CD4-positive, alpha-beta T cell treated with Interleukin-15 for 4 hours (primary cell): ENCODE measurements at places on chromosomes 5 and 9.

- no peak for DNase-seq
Observed at GRCh38 chr9:96245399-96245798, 56.6 kb downstream of the HSD17B3 start.

DNA sequence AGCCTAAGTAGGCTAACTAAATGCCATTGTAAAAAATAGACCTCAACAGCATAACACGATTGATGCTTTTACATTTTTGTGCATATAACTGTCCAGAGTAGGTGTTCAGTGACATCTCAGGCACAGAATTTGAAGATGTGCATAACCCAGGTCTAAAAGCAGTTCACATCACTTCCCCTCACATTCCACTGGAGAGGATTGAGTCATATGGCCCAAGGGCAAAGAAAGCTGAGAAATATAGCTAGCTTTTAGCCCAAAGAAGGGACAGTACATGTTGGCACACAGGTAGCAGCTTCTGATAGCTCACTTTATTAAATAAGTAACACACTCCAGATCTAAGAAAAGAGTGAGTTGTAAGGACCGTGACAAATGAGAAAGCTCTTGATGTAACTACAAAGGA, 2259.5 kb upstream of the WWC1 start:
- DNase-seq, result no peak

DNA sequence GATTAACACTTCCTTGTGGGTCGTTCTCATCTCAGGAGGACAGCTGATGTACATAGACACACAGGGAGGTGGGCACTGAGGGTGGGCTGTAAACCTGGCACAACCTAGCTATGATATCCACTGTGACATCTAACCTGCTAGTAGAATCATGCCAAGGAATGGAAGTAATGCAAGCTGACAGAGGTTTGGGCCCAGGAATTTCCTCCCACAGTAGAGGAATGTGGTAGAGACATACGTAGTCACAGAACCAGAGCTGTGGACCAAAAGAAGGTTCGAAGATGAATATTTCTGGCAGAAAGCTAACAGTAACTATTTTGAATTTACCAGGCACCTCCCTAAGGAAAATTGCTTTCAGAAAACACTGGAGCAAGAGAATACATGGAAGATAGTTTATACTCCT, 15.2 kb upstream of the DNAJC25 start:
- DNase-seq, result no peak

GRCh38 chr9:88953381-88954029, 37.8 kb upstream of the S1PR3 start:
- DNase-seq, result no peak

- DNase-seq, result no peak
Observed at GRCh38 chr9:134642385-134643181, 980 bp downstream of the COL5A1 start.

- DNase-seq, result no peak
Observed at GRCh38 chr5:61435368-61435767, 103.3 kb downstream of the ZSWIM6 start.

- DNase-seq, result no peak
Observed at GRCh38 chr9:3189113-3189861, 336.5 kb downstream of the RFX3 start.

DNA sequence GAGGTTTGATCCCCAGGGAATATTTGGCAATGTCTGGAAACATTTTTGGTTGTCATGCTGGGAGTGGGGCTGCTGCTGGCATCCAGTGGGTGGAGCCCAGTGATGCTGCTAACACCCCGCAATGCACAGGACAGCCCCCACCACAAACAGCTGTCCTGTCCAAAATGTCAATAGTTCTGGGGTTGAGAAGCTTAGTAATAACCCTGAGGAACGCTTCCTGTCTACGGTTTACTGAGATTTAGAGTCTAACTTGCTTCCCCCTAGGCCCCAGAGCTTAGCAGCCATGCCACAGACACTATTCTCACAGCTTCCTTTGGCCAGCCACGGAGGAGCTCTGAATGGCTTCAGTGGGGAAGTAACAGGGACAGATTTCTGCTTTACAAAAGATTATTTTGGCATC, 66.5 kb downstream of the MSX2 start:
- no peak for DNase-seq

DNA sequence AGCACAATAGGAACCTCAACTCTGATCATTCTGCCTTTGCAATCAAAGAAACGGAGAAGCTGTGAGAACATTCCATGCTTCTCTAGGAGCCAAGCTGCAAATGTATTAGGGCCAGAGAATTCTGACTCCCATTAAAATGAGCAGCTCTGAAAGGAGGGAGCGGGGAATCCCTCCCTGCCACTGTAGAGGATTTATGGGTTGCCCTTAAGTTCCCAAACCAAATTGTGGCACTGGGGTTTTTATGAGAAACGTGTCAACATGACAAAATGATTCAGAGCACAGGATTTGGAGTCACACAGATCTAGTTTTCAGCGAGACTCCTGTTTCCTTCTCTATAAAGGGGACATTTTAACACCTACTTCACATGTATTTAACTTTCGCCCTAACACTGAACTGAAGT, 1.8 kb downstream of the IL6ST start:
- no peak for DNase-seq

DNA sequence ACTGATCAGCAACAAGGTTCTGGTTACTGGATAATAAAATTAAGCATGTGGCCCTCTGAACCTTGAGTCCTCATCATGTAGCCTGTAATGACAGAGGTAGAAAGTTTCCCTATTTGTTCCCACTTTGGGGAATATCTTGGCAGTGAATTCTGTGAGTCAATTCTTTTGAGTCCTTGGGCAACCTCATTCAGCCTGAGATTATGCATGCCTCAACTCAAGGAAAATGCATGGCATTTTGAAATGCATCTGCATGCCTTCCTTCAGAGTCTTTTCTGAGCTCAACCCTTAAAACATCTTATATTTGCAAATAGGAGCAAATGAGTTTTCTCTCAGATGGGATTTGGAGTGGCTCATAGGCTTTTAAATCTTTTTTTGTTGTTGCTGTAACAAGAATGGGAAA, 218.1 kb upstream of the CD180 start:
- no peak for DNase-seq

DNA sequence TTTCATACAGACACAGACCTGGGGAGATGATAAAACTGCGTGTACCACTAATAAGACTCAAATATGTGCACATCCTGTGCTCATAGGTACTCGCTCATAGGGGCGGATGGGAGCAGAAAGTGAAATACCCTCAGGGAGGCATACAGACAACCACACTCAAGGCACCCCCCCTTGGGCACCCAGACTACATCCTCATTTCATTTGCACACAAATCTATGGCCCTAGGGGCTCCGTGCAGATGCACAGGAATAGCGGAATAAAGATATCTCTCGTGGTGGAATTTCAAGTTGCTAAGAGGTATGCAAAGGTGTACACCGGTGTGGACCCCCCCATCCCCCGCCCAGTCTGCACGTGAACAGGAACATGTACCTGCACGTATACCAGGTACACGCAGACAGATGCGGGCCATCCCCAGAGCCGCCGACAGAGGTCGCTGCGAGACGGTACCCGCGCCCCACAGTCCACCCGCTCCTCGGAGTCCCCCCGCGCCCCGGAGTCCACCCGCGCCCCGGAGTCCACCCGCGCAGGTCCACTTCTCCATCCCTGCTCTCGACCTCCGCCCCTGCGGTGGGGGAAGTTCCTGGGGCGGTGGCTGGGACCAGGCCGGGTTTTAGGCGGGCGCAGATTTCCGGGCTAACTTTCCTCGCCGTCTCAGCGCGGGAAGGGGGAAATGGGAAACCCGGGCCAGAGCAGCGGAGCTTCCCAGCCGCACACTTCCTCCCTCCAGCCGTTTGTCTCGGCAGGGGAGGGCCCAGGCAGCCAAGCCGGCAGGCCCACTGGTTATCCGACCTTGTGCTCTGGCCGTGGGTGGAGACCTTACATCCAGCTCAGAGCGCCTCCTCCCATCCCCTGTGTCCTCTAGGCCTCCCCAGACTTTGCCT, 1.0 kb upstream of the IL12B start:
- DNase-seq, result peak; percentile 79

DNA sequence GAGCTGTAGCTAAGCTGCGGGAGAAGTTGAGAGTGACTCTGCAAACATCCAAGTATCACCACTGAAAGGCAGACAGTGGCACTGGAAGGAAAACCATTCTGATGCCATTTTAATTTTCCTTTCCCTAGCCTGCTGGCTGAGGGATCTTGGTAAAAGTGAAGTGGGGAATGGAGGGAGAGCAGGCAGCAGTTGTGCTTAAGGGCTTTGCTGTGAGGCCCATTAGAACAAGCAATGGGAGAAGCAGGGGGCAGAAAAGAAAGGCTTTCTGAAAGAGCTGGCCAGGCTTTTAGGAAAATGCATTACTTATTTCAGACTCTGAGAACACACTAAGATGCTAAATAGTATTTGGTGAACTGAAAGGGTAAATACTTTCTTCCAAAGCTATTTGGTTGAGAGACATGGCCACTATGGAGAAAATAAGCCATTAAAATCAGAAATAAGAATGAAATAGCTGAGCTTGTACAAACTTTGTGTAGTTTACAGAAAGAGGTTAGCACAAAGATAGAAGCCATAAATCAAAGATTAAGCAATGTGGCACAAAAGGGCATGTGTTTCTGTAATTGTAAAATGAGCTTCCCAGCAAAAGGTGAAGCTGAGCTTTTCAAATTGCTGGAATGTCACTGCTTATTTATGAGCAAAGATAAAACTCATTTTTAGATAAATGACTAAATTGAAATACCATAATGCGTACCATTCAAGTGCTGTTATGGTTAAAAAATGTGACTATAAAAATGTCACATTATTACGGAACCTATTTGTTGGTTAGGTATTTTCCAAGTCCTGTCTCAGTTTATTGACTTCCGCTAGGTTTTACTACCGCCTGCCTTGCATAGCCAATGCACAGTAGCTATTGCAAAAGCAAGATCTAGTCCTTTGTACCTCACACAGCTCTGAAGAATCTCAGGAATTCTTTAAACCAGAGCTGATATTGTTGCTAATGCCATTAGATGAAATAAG, 20.8 kb downstream of the SNCAIP start:
- DNase-seq, result no peak

DNA sequence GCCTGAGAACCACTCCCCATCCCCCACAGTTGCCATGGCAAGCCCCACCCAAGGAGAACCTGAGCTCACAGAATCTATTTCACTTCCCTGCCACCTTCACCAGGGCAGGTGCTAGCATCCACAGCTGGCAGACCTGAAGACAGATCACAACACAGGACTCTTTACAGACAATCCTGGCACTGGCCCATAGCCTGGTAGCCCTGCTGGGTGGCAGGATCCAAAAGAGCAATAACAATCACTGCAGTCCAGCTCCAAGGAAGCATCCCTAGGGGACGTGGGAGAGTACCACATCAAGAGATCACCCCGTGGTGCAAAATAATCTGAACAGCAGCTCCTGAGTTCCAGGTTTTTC, 463.2 kb upstream of the PIK3R1 start:
- no peak for DNase-seq

DNA sequence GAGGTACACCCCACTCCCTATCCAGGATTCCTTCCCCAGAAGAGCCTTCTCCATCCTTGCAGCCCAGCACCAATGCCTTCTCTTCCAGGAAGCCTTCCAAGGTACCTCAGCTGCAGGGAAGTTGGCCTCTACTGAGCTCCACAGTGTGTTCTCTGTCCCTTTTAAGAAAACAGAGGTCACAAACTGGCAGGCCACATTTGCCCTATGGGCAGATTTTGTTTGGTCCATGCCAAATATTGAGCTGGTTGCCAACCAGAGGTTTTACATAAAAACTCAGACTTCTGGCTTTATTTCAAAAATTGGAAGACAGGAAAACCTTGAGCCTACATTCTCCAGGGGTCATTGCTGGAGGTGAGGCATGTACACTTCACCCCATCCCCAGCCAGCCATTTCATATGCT, 9.0 kb upstream of the NDST1 start:
- DNase-seq, result no peak

DNA sequence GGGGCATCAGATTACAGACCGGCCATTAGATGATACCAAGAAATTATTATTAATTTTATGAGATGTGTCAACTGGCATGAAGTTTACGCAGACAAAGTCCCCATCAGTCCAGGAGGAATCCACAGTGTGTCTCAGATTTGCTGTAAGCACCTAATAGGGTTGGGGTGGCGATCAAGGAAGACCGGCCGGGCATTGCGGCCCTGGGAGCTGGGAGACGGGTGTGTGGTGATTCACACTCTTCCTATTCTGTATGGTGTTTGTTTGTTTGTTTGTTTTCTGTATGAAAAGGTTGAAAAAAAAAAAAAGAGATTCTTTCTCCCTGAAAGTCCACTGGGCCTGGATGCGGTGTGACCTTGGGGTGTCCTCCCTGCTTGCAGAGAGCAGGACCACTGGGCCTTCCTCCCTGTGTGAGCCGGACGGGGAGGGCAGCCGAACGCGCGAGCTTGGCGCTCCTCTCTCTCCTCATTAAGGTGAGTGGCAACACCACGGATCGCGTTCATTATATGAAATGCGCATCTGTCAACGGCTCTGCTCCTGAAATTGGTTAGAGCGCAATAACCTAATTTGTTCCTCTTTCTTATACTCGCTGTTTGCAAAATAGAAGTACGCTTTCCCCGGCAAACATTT, 15.1 kb downstream of the RASGEF1C start:
- no peak for DNase-seq

DNA sequence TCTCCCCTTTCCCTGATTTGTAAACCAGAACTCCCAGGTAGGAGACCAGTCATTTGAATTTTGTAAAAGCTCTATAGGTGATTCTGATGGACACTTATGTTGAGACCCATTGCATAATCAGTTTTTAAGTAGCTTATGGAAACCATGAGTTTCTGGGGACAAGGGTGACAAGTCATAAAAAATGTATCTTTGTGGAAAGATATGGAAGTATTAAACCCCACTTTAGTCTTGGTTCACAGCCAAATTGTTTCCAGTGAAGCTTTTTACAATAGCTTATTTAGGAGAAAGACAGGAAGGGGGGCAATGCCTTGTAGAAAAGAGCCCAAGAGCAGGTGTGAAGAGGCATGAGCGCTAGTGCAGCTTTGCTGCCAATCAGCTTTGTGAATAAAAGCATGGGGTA, 453 bp upstream of the CCL28 start:
- no peak for DNase-seq

- DNase-seq, result peak; percentile 62
Observed at GRCh38 chr9:133374612-133375115, 1.2 kb downstream of the SURF4 start.

- DNase-seq, result no peak
Observed at GRCh38 chr5:81181576-81182316, 51.4 kb upstream of the CKMT2 start.

DNA sequence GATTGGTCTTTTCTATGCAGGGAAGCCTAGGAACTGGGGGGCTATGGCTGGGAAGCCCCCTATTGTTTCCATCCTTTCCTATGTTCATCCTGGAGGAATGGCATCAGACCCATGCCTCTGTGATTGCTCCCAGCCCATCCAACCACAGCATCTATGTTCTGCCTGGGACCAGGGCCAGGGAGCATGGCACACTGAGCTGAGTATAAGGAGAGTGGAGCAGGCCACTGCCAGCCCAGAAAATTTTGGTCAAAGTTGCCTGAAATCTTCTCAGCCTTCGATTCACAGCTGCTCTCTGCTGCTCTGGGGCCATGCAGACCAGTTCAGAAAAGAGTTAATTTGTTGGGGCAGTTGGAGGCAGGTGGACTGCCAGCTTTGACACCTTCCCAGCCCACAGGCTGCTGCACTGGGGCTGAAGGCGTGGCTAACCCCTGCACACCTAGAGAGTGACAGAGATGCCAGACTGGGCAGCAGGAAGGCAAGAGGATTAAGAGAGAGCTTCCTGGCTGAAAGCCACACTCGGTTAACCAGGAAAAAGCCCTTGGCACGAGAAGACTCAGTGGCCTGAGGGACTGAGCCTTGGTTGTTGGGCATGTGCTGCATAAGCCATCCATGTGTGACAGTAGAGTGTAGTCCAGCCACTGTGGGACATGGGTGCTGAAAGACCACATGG, 12.1 kb downstream of the TGFBI start:
- DNase-seq, result no peak

- DNase-seq, result no peak
Observed at GRCh38 chr5:73317523-73317922, 131.1 kb downstream of the FOXD1 start.
